ENCODE measurements at places on chromosomes 16 and 17. TPM values are rescaled to one million over a fixed set of nuclear protein-coding genes. Genes with fewer than 3 reads are reported as not detected.

The CACNB1 gene
- polyA plus RNA-seq: 6.4 TPM

The CIITA gene
- polyA plus RNA-seq: 7.3 TPM

The CLEC18C gene
- polyA plus RNA-seq: not detected

The DBNDD1 gene
- 2.3 TPM for polyA plus RNA-seq

The ZNF597 gene
- polyA plus RNA-seq: 0.88 TPM

The ASPSCR1 gene
- 20.1 TPM for polyA plus RNA-seq

The RTN4RL1 gene
- 5.4 TPM for polyA plus RNA-seq

The CD300LB gene
- polyA plus RNA-seq: 0.09 TPM

All from right cardiac atrium (tissue), 5 donors.